OCI-LY7 (cell line): ENCODE measurements at places on chromosomes 11 and 22.
A peak's percentile ranks its signal among the peaks of the same experiment; 100 is the strongest.

DNA sequence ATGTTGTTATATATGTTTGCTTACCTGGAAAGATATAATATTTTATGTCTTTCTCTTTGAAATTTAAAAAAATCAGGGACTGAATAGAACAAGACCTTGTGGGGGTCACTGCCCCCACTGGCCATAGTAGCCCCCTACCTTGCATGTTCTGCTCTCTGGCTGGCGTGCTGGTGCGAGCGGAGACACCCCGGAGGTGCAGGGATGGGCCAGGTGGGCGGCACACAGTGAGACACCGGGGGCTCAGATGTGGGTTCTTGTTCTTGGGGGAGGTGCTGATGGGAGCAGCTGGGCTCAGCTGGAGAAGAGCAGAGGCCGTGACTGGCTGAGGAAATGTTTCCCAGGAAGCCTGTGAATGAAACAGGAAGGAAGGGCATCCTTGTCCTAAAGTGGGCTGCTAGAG is 20.2 kb downstream of the GAB4 start:
- DNase-seq = no peak

DNA sequence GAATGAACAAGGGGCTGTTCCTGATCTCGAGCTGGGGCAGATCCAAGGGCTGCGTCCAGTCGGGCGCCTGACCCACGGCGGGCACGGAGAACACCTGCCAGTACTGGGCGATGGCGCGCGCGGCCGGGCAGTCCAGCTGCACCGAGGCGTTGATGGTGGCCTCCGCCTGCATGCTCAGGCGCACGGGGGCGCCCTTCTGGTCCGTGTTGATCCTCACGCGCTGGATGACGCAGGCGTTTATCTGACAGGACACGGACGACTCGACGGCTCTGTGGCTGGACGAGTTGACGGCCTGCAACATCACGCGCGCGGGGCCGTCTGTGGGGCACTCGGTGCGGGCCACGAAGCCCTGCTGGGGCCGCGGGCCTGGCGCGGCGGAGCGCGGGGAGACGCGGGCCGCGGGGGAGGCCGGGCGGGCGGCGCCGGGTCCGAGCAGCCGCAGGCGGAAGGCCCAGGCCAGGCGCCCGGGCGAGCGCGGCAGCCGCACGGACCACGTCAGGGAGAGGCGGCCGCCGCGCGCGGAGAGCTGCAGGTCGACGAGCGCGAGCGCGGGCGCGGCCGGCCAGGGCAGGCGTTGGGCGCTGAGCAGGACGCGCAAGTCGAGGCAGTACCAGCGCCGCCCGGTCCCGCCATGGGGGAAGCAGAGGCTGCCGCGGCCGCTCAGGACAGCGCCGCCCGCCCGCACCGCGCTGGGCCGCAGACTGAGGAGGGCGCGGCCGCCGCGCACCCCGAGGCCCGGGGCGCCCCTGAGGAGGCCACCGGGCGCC is 511 bp downstream of the PKDREJ start:
- DNase-seq = no peak

GRCh38 chr22:26852176-26852575 is 194.8 kb downstream of the MIAT start:
- DNase-seq = no peak

GRCh38 chr22:22818861-22819855 is 68.5 kb upstream of the IGLL5 start:
- peak; percentile 88 for DNase-seq

DNA sequence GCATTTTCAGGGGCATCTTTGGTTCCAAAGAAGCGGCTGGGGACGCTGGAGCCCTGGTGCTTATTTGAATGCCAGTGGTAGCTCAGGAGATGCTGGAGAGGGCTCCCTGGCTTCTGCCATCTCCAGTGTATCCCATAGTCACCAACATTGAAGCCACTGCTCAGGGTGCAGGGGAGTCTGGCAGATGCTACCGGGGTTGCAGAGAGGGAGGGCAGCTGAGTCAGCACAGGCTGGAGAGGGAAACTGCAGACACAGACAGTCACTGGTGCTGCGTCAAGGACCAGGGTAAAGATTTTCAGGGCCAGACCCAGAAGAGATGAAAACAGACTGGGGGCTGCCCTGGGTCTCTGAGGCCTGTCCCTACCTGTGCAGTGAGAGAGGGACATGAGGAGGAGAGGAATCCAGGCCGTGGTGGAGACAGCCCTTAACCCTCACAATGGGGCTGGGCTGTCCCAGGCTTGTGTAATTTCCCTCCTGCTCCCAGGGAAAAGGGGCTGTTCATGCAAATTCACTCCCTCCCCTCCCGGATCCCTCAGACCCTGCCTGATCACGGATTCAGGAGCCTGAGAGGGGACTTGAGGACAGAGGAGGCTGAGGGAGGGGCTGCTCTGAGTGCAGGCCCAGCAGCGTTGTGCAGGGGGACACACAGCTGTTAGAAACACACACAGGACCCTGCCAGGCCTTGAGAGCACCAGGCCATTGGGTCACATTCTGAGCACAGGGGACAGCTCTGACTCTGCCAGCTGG is 126.9 kb upstream of the GRK3 start:
- DNase-seq = no peak
